ENCODE measurements at places on chromosomes 1 and 21.

- DNase-seq: no peak
Measured at GRCh38 chr1:183163316-183163715, 22.7 kb upstream of the LAMC2 start.

GRCh38 chr1:181259026-181259745 lies 170.7 kb downstream of the IER5 start:
- DNase-seq: no peak

GRCh38 chr1:246351721-246352120 lies 155.4 kb downstream of the SMYD3 start:
- no peak for DNase-seq

GRCh38 chr1:21716169-21716568 lies 47.0 kb upstream of the RAP1GAP start:
- DNase-seq: no peak

DNA sequence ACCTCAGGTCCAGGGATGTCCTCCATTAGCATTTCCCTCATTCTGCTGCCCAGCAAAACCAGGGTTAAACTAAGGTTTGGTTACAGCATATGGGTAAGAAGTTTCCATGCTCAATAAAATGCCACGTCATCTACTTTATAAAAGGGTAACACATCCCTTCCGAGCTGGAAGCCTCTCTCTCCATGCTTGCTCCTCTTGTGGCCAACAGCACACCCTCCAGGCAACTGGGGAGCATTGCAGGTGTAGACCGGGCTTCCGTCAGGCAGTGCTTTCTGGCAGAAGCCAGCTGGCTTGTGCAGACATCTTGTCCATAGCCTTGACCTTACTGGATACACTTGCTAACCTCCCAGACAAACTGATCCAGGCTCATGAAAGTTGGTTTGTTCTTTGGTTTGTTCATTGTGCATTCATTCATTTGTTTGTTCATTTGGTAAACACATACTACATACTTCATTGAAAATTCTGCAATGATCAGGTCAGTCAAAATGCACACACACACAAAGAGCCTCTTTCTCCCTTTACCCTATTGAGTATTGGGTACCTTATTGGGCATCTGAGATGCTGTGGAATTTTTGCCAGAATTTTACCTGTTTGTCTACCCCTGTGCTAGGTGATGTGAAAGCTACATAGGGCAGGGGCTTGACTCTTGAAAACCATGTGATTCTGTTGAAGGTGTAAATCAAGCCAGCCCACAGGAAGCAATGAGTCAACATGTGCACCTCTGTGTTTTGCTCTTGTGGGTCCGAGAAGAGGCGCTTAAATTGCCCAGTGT lies 422.8 kb downstream of the CAMTA1 start:
- DNase-seq: no peak

DNA sequence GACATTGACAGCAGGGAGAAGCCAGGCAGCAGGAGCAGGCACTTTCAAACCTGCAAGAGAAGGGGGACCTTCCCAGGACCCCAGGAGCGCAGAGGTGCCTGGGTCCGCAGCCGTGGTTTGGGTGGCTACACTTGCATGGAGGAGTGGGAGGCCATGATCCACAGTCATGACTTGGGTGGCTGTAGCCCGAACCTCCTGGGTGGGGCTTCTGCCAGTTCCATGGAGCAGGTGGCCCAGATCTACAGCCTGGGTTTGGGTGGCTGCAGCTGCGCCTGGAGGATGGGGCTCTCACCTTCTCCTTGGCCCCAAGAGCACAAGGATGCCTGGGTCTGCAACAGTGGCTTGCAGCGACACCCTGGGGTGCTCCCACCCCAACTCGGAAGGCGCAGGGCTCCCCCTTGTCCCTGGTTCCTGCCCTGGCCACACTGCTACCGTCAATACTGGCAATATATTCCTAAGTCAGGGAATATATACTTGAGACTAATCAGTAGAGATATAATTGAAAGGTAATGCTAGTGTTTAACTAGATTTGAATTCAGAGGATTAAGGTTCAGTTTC lies 2.3 kb upstream of the OR6K6 start:
- DNase-seq: no peak

- no peak for DNase-seq
Measured at GRCh38 chr1:925561-926421, 2.1 kb downstream of the SAMD11 start.

- DNase-seq: no peak
Measured at GRCh38 chr1:29029667-29030066, 94.0 kb downstream of the TMEM200B start.

DNA sequence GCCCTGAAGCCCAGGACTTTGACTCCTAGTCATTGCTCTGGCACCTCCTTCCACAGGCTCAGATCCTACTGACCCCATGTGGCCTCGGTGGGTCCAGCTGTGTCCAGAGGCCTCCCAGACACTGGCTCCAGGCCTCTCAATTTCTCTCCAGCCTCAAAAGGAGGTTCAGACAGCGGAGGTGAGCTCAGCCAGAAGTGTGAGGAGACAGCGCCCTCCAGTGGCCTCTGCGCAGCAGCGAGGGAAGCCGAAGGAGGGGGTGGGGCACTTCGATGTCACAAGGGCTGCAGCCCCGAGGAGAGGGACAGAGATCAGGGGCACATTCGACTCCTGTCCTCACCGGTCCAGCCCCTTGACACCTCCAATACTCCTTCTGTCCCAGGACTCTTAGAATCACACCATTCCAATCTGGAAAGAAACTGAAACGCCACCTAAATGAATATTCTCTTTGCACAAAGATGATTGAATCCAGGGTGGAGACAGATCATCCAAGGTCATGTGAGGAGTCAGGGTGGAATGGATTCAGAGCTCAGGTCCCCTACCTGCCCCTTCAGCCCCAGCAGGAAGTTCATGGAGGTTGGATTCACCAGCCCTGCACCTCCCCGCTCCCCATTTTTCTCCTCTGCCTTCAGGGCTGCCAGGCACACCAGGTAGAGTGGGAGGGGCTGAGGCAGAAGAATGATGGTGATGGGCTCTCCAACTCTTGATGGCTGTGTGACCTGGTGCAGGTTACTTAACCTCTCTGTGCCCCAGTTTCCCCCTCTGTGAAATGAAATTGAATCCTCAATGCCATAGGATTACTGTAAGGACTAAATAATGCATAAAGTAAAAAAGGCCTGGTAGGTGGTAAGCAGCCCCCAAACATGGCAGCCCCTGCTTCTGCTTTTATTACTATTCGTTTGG lies 34.8 kb upstream of the ZBTB40 start:
- peak; percentile 62 for DNase-seq

DNA sequence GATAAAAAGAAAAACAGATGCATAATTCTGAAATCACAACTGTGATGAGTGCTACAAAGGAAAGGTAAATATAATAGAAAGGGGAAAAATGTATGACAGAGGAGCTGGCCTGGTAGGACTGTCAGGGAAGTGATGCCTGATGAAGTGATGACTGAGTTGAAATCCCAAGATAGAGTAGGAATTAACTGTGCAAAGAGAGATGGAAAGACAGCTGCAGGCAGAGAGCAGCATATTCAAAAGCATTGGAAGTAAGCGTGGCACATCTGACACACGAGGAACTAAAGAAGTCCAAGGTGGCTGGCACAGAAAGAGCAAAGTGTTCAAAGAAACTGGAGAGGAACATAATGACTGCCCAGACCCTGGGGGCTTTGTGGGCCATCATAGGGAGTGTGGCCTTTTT lies 121.6 kb upstream of the C1orf105 start:
- DNase-seq: no peak

GRCh38 chr1:240768979-240769378 lies 157.0 kb upstream of the GREM2 start:
- DNase-seq: no peak

DNA sequence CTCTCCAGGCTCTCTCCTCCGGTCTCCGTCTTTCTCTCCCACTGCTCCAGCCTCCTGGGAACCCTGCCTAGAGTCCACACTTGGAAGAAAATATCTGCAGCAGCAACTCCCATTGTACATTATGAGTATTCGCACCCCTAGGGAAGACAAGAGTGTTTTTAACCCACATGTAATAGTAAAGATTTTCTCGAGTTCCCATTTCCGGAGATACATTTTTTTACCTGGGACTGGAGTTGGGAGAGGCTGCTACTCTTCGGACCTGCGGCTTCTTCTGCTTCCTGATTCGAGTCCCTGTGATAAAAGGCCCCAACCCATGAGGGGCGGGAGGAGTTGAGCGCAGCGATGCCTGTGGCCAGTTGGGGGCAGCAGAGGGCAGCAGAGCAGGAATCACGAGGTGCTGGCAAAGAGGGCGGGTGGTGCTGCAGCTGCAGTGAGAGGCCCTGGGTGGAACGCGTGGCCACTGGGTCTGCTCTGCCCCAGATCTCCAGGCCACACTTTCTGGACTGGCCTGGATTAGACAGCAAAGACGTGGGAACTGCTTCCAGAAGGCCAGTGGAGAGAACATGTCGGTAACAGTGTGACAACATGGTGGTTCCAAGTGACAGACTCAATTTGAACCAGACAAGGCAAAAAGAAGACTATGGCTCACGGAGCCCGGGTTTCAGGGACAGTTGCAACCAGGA lies 221.0 kb upstream of the CSF3R start:
- peak; percentile 23 for DNase-seq

- no peak for DNase-seq
Measured at GRCh38 chr1:163799190-163799805, 477.5 kb downstream of the NUF2 start.

GRCh38 chr1:10693497-10694273 lies 102.8 kb downstream of the CASZ1 start:
- peak; percentile 35 for DNase-seq

DNA sequence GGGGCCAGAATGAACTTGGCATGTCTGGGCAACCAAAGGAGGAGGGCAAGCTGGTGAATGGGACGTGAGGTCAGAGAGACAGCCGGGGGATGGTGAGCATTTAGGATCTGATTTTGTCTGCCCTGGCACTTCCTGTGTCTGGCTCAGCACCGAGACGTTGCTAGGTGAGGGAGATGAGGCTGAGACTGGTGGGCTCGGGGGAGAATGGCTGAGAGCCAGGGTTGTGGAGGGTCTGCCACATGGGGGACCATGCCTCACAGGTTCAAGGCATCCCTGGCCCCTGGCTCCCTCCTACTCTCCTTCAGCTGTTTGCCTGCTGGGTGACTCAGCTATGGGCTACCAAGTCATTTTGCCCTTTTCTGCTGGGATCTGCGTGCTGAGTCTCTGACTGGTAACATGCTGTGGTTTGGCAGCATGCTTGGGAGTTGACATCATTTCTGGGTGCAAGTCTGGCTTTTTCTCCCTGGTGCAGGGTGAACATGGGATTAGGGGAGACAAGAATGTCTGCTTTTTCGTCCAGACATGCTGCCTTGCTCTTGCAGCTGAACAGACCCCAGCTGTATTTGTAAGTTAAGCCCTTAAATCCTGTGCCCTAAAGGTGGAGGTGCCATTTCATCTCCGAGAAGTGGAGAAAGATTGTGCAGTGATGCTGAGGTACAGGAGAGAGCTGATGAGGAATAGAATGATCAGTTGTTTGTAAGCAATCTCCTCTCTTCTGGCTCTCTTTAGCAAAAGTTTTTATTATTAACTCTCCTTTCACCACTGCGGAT lies 17.6 kb downstream of the GALNT2 start:
- DNase-seq: peak; percentile 16

GRCh38 chr1:205692423-205692822 lies 12.1 kb upstream of the SLC45A3 start:
- no peak for DNase-seq

DNA sequence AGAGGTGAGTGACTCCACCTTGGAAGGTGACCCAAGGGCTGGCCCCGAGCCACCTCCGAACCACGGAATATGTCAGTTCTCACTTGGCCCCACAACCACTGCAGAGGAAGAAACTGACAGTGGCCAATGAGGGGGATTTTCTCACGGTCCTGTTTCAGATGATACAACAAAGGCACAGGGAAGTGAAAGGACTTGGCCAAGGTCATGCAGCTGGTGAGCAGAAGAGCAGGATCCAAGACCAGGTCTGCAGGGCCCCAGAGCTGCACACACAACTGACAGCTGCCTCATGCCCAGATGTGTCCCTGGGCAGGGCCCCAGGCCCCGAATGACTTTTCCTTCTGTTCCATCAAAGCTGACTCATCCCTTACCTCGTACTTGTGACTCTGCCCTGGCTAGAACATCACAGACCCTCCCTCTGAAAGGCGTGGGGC lies 25.8 kb upstream of the EVA1B start:
- DNase-seq: no peak

DNA sequence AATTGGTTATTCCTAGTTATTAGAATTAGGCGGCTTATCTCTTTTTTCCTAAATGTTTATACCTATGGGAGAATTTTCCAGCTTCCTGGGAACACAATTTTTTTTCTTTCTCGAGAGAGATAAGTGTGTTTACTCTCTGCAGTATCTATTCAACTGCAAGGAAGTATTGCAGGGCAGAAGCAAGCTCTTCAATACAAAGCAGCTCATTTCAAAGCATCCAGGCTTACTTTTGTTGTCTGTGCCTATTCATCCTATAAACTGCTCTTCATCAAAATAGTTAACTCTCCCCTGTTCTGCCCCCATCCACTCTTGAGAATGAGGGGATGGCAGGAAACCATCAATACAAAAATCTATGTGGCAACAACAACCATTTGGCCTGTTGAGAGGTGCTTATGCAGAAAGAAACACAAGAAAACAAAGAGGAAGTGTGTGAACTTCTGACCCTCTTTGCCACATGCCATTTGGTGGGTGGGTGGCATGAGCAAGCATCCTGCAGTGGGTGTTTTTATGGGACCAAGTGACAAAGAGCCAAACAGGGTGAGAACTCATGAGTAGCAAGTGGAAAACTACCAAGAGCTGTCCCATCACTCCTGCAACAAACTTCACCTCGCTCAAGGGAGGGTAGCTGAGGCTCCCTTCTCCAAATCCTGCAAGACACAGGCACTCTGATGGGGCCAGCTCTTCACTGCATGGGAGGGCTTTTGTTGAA lies 50.6 kb upstream of the MRPS6 start:
- DNase-seq: peak; percentile 33

- no peak for DNase-seq
Measured at GRCh38 chr1:26854906-26855305, 8.0 kb upstream of the SFN start.

GRCh38 chr1:19682257-19682656 lies 17.6 kb downstream of the HTR6 start:
- no peak for DNase-seq

- DNase-seq: no peak
Measured at GRCh38 chr1:114167226-114167625, 13.6 kb upstream of the SYT6 start.

GRCh38 chr1:231493421-231494185 lies 34.9 kb upstream of the TSNAX start:
- no peak for DNase-seq

DNA sequence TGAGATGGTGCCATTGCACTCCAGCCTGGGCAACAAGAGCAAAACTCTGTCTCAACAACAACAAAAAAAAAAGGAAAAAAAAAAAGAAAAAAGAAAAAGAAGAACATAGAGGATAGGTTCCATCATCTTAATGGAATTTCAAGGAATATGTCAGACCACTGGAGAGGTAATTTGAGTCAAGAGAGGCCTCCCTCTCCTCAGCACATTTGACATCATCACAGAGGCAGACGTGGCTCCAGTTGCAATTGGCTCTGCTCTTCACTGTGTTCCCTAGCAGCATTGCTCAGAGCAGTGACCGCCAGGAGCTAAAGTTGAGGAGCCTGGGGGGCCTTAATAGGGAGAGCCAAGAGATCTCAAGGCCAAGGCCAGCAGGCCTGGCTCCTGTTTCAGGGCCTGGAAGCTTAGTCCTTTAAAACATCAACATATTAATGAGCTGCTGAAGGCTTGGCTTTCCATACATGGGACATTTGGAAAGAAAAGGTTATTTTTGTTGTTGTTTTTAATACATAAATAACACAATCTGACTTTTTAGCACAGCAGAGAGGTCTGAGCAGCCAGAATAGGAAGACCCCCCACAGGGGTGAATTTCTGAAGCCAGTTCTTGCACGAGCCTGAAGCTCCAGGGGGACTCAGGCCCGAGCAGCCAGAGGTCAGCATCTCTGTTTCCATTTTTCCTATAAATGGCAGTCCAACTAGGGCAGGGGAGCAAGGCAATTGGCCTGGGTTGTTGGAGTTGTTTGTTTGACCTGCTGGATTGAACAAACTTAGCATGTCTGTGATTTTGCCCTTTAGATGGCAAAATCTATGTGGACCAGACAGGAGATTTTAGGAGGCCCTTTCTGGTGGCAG lies 118.3 kb upstream of the FGGY start:
- DNase-seq: no peak

Data from activated CD4-positive, alpha-beta T cell treated with anti-CD3 and anti-CD28 coated beads, Interleukin-2, amount 50 U/mL, for 4 hours (primary cell).